Activated T-helper 2 cell treated with anti-CD3 and anti-CD28 coated beads, Interferon-gamma antibody, Interleukin-2, Interleukin-4, amounts not matched to agents 10 μg/mL and 5 μg/mL and 100 μg/mL, durations not matched to agents 14 hours and 24 hours and 36 hours (primary cell): ENCODE measurements at places on chromosomes 7 and 10.
A peak's percentile ranks its signal among the peaks of the same experiment; 100 is the strongest.

- no peak for DNase-seq
Observed at GRCh38 chr7:1220000-1220726, 12.5 kb upstream of the UNCX start.

DNA sequence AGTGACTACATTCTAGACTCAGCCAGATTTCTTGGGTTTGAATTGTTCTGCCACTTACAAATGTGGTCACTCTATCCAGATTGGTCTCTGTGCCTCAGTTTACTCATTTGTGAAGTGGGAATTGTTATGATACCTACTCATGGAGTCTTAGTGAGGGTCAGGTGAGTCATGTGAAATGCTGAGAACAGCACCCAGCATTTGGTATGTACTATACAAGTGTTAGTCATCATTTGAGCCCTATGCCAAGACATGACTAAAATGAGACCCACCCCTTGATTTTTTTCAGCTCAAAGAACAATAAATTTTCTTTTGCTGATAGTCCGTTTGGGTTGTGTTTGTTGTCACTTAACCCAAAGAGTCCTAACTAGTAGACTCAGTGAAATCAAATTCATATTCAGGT, 92.8 kb downstream of the CHN2 start:
- DNase-seq = no peak

GRCh38 chr7:102433219-102434038, at the start of gene ORAI2:
TSS of gene ORAI2 (plus strand) at chr7:102433575. CDS start at chr7:102438957, 5,382 bp downstream.
- DNase-seq = peak; percentile 78

GRCh38 chr10:4191354-4191753, 406.3 kb upstream of the KLF6 start:
- no peak for DNase-seq

GRCh38 chr7:15440482-15440881, 121.3 kb downstream of the AGMO start:
- DNase-seq = no peak

GRCh38 chr10:112004075-112004474, 179.5 kb downstream of the GPAM start:
- no peak for DNase-seq

DNA sequence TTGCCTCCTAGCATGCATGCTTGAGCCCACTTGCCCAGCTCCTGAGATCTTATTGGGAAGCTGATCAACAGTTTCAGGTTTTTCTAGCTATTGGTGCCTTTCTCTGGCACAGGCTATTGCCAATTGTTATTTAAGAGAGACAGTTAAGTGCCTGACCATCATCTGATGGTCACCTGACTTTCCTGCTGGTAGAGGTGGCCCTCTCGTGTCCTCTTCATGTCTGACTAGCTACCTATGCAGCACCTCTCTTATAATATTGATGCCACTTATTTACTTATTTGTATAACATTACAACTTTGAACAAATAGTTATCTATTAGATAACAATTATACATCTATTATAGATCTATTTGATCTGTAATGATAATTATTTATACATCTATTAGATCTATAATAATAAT, 205.9 kb upstream of the SEMA3D start:
- no peak for DNase-seq

- no peak for DNase-seq
Observed at GRCh38 chr10:43415544-43415943, 6.6 kb upstream of the HNRNPF start.

DNA sequence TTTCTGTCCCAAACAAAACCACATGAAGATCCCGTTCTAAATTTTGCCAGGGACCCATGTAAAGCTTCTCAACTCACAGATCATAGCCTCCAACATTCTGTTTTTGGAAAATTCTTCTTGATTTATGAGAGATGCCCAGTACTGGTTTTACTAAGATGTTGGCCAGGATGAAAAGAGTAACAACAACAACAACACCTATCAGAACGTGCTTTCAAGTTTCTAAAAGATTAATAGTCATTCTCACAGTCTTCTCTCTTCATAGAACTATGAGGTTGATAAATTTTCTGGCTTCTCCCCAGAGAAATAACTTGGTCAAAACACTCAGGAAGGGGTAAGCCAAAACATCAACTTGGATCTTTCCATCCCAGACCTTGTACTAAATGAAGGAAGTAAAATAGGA, 567.5 kb upstream of the IGFBP3 start:
- DNase-seq = no peak

DNA sequence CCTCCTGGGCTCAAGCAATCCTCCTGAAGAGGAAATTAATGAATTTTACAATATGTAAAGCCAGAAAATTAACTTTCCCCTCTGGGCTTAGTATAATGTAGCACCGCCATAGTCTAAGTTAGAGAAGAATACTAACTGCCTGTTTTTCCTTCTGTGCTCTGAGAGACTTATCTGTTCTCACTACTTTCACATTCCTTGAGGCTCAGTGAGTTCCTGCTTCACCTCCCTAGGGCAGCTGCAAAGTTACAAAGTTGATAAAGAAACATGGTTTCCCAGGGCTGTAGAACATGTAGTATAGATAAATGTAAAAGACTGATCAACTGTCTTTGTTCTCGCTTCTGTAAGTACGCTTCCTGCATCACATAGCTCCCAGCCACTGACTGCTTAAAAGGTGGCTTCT, 16.0 kb upstream of the OLAH start:
- DNase-seq = no peak

DNA sequence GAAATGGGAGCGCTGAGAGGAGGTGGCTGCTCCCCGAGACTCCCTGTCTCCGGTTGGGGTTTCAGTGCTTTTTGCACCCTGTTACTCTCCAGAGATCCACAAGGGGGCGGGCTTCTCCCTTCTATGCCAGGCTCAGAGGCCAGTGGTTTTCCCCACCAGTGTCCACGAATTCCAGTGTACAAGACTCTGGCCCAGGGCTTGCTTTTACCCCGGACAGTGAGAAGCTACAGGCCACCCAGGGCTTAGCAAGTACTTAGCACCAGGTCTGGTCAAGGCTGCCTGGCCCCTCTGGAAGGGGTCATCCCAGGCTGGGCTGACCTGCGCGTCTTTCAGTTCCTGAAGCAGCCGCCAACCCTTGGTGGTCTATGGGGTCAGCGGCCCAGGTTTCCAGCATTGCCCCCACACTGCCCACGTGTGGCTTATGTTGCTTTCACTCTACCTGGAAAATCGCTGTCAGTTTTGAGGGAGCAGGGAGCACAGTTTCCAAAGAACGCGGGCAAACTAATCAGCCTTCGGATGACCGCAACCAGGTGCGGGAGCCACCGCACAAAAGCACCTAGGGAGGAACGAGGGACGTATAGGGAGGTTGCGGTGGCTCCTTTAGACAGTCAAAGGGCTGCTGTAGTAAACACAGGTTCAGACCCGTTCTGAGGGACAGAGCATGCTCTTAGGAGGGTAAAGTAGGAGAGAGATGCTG, 6.8 kb downstream of the CYP26A1 start:
- DNase-seq = no peak

GRCh38 chr10:49143249-49143648, 9.4 kb upstream of the FAM170B start:
- no peak for DNase-seq

DNA sequence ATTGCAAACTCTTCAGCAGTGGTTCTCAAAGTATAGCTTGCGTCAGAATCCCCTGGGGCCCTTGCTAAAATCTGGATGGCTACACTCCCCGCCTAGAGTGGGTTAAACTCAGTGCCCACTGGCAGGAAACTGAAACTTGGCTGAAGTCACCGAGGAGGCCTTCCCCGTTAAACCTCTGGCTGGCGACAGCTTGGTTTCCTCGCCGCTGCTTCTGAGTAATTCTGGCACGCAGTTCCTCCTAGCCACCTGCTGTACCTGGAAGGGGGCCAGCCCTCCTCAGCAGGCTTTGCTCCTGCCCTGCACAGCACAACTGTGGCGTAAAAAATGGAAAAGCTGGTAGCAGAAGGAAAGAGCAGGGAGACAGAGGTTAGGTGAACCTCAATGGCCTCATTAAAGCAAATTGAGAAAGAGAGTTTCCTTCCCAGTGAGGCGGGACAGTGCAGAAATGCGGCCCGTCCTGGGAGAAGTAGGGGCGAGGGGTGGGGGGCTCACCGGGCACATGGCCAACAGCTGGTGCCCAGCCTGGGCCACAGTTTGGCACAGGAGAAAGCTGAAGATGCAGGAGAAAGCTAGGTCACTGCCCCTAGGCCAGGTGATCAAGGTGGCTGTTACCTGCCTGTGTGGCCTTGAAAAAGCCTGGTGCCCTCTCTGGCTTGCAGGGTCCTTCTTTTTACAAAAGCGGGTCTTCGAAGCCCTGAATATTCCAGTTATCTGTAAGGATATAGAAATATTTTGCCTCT, 46.6 kb downstream of the ALOX5 start:
- DNase-seq = peak; percentile 26

DNA sequence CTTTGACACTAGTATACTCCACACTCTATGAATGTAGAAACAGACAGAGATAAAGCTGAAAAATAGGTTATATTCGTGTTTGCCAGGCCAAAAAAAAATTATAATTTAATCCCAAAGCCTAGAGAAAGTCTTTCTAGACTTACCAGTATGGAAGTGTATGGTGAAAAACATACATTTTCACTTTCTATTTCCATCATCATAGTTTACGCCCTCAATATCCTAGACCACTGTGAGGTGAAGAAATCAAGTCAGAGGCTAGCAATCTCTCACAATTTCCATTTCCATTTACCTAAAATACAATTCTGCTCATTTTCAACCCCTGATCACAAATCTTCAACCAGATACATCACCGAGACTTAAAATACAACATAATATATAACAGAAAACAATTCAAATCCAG, 16.2 kb downstream of the GPR22 start:
- DNase-seq = no peak

GRCh38 chr10:80260295-80261243, 28.9 kb downstream of the MAT1A start:
- no peak for DNase-seq

GRCh38 chr7:142880876-142881505, 4.6 kb downstream of the TRPV6 start:
- DNase-seq = peak; percentile 33

GRCh38 chr7:98329100-98329790, 47.8 kb downstream of the BRI3 start:
- no peak for DNase-seq

DNA sequence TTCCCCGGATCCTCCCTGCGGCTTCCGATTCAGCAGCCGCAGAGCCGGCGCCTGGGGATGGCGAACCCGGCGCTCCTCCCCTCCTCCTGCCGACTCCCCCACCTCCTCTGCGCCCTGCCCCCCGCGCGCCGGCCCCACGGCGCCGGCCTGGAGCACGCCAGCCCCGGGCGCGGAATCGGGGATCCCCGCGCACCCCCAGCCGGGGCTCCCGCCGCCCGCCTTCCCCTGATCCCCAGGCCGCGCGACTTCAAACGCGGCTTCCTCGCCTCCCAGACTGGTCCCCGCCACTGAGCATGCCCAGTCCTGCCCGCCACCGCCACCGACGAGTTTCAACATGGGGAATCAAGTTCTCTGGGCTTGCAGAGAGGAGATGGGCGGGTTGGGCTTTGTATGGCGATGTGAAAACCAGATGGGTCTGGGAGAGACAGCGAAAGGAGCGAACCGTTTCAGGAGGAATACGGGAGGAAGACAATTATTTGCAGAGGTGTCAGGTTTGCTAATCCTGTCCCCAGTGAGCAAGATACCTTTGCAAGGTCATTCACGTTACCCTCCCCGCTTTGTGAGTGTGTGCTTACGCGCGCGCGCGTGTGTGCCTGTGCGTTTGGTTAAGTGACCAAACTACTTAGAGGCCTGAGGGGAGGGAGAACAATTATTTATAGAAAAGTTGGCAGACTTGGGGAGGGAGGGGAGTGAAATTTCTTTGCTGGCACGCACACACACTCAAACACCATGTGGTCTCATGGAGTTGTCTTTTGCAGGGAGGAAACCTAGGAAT, at the start of gene PANK1:
TSS of gene PANK1 (minus strand) at position 276 of the 775 bp plus-strand sequence. CDS start 351 bp downstream, outside the sequence.
- DNase-seq = peak; percentile 72

DNA sequence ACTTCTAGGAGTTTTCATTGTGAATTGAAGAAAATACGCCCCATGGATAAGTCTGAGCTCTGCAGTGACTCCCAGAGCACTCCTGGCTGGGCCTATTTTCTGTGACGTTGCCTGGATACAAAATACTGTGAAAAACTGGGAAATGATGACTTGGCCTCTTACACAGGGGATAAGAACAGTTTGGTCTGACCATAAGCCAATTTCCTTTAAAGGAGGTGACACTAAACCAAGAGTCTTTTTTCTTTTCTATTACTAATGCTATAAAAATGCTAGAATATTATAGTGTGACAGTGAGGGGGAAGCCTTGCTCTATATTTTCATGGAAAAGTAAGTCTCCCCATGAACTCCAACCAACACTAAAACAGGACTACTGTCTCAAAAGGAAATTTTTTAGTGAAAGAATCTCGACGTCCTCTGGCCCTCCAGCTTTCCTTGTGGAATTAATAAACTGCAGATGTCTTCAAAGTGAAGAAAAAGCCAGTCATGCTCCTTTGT, 45.5 kb downstream of the MYOF start:
- DNase-seq = no peak

DNA sequence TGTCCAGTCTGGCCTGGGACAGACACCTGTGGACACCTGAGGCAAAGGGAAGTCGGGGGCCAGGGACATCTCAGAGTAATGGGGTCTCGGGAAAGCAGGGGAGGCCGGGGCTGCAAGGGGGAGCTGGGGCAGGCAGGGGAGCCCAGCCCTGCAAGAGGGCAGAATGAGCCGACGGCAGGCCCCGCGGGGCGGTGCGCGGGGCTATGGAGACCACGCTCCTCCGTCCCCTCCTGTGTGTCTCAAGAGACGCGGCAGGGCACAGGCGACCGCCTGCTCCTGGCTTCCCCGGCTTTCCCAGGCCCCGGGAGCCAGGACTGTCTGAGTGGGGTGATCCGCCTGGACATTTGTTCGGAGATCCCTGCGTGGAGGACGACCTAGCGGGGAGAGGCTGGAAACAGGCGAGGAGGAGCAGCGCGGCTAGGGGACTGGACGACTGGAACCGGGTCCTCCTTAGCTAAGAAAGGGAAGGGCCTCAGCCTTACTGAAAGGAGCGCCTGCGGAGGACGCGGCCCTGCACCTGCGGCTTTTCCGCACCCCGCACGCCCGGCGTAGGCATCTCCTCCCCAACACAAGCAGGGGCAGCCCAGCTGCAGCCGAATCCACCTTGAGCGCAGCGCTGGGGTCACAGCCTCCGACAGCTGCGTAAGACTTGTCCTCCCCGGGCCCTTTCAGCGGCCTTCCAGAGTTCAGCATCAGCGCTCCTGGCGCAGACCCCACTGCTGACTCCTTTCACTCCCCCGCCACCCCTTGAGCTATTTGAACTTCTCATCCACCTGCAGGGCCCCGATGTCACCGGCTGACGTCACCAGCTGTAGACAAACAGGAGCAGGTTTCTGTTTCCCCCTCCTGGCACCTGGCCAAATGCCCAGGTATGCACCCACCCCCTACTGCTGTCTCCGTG, 176.4 kb downstream of the ZNF248 start:
- DNase-seq = no peak

GRCh38 chr10:71771821-71772617, 1.3 kb downstream of the VSIR start:
- no peak for DNase-seq

GRCh38 chr10:124183617-124184016, 90.2 kb upstream of the CHST15 start:
- DNase-seq = no peak

GRCh38 chr7:26365077-26365900, 73.6 kb downstream of the SNX10 start:
- DNase-seq = peak; percentile 30

GRCh38 chr10:102900006-102900405, 18.1 kb upstream of the CNNM2 start:
- no peak for DNase-seq
